ENCODE measurements at places on chromosomes 5 and 9.

DNA sequence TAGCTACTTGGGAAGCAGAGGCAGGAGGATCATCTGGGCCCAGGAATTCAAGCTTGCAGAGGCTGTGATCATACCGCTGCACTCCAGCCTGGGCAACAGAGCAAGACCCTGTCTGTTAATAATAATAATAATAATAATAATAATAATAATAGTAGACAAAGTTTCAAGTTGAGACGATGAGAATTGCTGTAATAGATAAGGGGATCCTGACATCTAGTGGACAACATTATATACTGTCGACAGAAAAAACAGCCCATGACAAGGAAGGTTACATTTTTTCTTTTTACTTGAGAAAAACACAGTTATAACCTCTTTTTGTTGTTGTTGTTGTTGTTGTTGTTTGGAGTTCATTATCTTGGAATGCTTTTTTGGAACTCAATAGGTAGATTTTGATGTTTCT, 35.3 kb downstream of the NDFIP1 start:
- peak; percentile 20 for DNase-seq

GRCh38 chr9:7147121-7148090, 389.6 kb downstream of the KDM4C start:
- DNase-seq, result peak; percentile 44

DNA sequence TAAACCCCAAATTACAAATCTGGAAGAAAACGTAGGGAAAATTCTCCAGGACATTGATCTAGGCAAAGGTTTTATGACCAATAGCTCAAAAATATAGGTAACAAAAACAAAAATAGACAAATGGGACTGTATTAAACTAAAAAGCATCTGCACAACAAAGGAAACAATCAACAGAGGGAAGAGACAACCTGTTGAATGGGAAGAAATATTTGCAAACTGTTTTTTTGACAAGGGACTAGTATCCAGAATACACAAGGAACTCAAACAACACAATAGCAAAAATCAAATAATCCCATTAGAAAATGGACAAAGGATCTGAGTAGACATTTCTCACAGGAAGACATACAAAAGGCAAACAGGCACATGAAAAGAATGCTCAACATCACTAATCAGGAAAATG, 386.3 kb downstream of the ENC1 start:
- DNase-seq, result no peak

GRCh38 chr9:92685022-92685421, 15.1 kb upstream of the IPPK start:
- no peak for DNase-seq

DNA sequence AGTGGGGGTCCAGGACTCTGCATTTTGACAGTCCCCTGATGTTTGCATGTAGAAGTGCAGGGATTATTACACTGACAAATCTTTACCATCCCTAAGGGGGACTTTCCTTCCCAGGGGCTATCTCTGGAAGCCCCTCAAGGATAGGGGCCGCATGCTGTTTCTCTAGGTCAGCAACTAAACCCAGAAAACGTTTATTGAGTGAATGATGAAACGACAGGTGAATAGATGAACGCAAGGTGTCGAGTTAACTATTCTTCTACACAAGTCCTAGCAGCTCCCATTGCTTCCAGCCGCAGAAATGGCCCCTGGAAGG, 281 bp upstream of the HSD17B4 start:
- DNase-seq, result no peak

GRCh38 chr9:131986576-131986975, 93.1 kb downstream of the MED27 start:
- no peak for DNase-seq

- no peak for DNase-seq
Measured at GRCh38 chr9:6197330-6197729, 18.3 kb upstream of the IL33 start.

GRCh38 chr9:130325921-130326320, 60.4 kb downstream of the HMCN2 start:
- no peak for DNase-seq

DNA sequence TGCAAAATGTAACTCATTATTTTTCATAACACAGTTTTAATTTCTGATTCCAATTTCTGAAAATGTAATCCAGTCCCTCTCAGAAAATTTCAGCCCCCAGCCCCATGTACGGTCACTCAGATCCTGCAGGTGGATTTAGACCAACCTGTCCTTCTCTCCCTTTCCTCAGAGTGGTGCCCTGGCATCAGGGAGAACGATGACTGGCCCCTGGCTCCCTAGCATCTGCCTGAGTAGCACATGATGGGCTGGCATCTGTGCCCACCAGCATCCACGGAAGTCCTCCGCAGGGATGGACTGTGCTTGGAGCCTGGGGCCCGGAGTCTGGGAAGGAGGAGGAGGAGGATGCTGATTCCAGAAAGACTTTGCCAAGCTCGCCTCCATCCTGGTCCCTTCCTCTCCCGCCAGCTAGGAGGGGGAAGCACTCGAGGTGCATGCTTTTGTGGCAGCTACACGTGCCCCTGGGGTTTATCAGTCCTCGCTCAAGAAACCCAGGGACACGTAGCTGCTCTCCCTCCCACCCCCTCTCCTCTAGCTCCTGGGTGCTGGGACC, 54.4 kb upstream of the RUFY1 start:
- no peak for DNase-seq

- DNase-seq, result no peak
Measured at GRCh38 chr9:86075132-86076109, 23.9 kb downstream of the GOLM1 start.

DNA sequence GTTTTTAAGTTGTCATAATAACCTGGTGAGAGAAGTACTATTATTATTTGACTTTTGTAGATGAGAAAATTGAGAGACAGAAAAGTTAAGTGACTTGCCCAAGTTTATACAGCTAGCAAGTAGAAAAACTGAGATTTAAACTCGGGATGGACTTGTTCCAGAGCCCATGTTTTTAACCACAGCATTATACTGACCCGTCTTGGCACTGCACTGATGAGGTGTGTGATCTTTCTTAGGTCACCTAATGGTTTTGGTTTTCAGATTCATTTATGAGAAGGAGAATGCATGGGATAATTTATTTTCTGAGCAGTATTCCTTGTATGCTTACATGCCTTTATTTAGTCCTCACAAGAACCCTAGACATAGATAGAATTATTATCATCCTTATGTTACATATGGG, 201.8 kb upstream of the CDKN2B start:
- no peak for DNase-seq

- no peak for DNase-seq
Measured at GRCh38 chr9:87579781-87580541, 82.3 kb downstream of the DAPK1 start.

- DNase-seq, result no peak
Measured at GRCh38 chr5:112574536-112574935, 155.5 kb upstream of the EPB41L4A start.

GRCh38 chr5:151097061-151097460, 16.2 kb upstream of the TNIP1 start:
- no peak for DNase-seq

DNA sequence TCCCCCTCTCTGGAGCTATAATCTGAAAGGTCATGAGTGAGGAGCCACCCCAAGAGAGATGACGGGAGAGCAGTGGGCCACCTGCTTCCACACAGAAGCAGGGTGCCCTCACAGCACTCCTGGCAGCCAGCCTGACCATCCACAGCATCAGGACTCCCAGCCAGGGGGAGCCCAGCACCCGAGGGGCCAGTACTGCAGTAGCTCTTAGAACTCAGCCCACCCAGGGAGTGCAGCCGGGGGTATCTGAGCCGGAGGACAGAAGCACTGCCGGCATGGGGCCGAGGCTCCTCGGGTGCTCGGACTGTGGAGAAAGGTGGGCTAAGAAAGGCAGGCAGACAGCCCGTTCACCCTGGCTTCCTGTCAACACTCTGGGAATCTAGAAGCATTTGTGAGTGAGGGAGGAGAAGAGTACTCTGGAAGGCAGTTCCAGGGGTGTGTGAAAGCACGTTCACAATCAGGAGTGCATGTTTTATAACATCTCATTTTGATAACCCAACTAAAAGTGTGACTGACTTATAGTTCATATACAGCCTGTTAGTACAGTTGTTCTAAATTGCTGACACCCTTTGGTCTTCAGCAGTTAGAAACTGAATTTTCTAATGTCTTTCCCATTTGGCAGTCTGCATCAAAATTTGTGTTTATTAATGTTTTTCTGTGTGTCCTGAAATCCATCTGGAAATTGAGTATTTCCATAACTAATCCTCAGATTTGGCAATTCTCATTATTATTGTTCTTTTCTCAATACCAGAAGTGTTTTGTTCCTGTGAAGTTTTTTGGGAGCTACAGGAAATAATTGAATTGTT, 25.9 kb upstream of the ASPN start:
- DNase-seq, result peak; percentile 48

DNA sequence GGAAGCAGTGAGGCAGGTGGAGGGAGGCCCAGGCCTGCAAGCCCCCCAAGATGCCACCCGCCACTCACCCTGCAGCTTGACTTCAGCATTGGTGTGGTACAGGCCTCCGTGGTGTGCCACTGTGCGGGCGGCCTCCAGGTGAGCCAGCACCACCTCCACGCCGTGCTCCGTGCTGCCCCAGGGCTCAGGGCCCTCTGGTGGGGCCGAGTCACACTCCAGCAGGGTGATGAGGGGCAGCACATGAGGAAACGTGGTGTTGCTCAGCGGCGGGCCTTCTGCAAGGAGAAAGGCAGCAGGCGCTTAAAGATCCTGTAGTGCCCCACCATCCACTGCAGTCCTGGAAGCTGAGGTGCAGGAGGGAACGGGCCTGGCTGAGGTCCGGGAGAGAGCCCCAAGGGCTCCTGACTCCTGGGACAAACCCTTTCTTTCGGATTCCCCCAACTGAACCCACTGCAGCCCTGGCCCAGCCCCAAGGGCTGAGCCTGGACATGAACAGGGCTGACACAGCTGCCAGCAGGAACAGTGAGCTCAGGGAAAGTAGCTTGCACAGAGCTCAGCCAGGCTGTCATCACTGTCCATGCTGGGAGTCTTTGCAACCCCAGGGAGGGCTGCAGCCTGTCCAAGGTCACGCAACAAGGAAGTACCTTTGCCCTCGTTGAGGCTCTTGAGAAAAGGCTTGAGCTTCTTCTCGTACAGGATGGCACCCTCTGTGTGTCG, 4.7 kb upstream of the TOR2A start:
- no peak for DNase-seq

- DNase-seq, result no peak
Measured at GRCh38 chr9:106481013-106481609, 381.9 kb upstream of the ZNF462 start.

- no peak for DNase-seq
Measured at GRCh38 chr5:9387879-9388278, 158.0 kb downstream of the SEMA5A start.

GRCh38 chr9:136876476-136876875, 9.8 kb upstream of the TRAF2 start:
- no peak for DNase-seq

GRCh38 chr5:180525399-180525798, 31.2 kb downstream of the CNOT6 start:
- no peak for DNase-seq

- peak; percentile 70 for DNase-seq
Measured at GRCh38 chr5:164013077-164013670, 507.8 kb downstream of the MAT2B start.

- DNase-seq, result no peak
Measured at GRCh38 chr5:38830521-38831051, 15.2 kb upstream of the OSMR start.

DNA sequence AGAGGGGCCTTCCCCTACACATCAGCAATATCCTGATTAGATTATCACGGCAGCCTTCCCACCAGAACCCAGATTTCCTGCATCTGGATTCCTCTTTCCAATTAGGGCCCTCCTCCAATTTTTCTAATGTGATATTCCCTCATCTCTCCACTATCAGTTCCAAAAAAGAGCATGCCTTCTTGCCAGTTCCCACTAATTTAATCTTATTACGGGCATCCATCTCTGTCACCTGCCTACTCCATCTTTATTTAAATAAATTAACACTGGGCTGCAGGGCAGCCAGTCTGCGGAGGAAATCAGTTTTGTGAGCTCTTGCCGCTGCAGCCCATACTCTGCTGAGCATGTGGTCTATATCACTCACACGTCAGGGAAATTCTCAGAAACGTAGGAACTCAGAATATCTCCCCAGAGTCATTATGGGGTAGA, 16.6 kb upstream of the FBP2 start:
- DNase-seq, result peak; percentile 34

DNA sequence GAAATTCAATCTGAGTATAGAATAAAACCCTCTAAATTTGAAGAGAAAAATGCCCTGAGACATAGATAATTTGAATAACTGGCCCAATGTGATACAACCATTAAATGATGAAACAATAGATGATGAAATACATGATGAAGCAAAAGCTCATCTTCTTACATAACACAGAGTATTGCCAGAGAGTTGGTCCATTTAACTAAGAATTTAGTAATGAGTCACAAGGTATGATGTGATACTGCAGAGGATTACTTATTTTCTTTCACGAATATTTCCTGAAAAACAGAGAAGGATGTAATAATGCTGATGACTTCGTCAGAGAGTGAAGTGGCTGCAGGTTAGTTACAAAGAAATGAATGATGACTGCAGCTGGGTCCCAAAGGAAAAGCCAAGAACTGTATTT, 379.3 kb downstream of the CDH12 start:
- DNase-seq, result no peak

DNA sequence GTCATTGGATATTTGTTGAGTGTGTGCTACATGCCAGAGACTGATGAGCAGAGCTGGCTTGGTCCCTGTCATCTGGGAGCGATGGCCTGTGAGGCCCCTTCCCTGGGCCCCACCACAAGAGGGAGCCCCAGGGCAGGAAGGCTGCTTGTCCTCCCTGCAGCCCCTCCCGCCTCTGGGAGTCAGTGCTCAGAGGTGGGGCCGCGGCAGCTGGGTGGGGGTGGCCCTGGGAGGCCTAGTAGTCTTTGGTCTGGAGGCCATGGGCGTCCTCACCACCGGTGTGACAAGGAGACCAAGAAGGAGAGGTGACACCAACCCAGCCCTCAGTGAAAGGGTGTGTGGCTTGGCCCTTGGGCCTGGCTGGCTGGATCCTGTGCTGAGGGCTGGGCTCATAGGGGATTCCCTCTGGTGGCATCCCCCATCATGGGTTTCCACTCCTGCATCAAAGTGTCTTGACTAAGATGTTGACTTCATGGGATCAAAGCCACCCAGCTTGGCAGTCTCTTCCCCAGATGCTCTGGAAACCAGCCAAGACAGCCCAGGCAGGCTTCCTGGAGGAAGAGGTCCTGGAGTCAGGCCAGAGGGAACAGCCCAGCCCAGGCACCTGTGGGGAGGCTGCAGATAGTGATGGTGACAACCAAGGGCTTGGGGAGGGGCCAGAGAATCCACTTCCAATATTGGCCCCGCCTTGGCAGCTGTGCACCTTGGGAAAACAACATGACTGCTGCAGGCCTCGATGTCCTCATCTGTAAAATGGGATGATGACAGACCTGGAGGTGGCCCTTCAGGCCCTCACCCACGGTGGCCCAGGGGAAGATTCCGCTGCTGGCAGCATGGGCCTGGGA, 166.7 kb downstream of the GAPVD1 start:
- DNase-seq, result no peak

DNA sequence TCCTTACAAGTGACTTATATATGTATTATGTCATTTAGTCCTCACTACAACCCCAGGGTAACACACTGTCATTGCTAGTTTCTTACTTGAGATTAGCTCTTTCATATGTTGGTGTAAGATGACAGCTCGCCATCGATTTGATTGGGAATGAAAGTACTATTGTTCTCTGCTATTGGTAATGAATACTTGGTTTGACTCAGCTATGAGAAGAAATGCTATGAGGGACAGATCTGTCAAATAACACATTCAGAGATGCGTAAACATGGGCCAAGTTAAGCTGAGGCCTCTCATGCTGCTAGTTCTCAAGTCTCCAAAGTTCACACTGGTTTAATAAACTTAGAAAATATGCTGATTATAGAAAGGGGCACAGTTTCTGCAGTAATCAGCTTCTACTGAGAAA, 142.7 kb downstream of the SGCD start:
- no peak for DNase-seq

GRCh38 chr9:4566806-4567205, 76.5 kb downstream of the SLC1A1 start:
- no peak for DNase-seq
